ENCODE measurements at places on chromosomes 12 and 14. TPM values are rescaled to one million over a fixed set of nuclear protein-coding genes. Genes with fewer than 3 reads are reported as not detected.

DACT1 gene
- total RNA-seq = 16.9 TPM

BDKRB2 gene
- 11.0 TPM for total RNA-seq

FLVCR2 gene
- total RNA-seq = 7.9 TPM

SPTB gene
- under 0.01 TPM for total RNA-seq

RBP5 gene
- total RNA-seq = not detected
